Spleen (tissue), 13 donors: ENCODE measurements at places on chromosomes 3 and 15. TPM values are rescaled to one million over a fixed set of nuclear protein-coding genes. Genes with fewer than 3 reads are reported as not detected.

DNA sequence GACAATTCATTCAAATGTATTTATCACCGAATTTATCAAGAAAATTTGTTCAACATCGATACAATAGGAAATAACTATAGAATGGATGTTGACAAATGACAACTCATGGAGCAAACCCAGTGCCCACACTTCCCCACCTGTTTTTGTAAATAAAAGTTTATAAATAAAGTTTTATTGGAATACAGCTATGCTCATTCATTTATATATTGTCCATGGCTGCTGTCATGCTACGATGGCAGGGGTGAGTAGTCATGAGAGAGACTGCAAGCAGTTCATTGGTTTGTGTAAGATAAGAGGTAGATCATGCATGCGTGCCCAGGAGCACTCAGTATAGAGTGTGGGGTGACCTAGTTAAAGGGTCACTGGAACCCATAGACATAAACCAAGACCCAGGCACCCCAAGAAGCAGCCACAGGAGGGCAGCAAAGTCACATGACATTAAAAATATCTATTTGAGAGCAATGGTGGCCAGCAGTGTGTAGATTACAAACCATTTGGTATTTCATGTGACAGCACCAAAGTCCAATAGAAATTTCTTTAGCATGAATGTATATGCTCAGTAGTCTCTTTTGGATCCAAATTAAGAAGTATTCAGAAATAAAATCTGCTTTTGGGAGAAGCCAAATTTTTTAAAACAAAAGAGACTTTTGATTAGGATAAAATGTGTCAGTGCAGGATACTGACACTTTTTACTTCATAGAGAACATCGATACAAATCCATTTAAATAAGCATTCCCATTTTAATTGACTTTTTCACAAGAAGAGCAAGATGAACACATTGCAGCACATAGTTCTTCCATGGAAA, 794.8 kb downstream of the MCTP2 start:
- no peak for DNase-seq

- no peak for DNase-seq
These were observed 3.4 kb upstream of the GRM7 start for GRCh38 chr3:6857510-6857909.

DNA sequence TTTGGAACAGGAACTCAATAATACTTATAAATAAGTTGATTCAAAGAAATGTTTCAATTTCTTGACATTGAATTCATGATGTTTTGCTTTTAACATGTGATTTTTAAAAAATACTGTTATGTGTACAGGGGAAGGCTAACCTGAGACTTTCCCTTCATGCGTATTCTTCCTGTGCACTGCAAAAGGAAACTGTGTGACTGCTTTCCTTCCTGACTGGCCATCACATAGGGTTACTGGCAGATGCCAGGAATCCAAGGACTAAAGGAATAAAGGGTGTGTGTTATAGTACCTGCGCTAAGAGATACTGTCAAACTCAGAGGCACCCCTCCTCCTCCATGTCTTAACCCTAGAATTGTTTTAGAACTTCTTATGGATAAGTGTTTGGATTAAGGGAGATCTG, 236.0 kb downstream of the UBE2E2 start:
- no peak for DNase-seq

Gene CIAO2A
- total RNA-seq: 44.1 TPM

DNA sequence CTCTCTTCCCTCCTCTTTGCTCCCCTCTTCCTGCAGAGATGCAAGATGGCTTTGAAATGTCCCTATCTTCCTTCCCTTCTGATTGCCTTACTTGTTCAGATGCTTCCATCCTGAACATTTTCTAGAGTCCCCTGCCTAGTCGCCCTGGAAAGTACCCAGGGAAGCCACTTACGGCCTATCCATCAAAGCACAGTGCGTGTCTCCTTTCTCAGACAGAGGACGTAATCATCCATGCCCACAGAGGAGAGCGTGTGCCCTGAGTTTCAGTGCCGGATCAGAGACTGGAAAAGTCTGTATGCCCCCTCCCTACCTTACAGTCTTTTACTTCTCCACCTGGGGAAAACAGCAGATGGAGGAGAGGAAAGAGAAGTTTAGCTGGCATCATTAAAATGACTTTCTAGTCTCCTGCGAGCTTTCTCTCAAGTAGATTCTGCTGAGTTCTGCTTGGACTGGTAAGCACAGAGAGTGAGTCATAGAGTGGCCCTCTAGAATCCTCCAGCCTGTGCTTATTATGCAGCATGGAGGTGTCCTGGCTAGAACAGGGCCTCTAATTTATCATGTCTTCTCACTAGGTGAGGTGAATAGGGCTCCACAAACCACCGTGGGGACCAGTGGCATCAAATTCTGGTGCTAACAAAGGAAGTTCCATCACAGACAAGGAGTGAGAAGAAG, 114.6 kb downstream of the SLCO3A1 start:
- no peak for DNase-seq

DNA sequence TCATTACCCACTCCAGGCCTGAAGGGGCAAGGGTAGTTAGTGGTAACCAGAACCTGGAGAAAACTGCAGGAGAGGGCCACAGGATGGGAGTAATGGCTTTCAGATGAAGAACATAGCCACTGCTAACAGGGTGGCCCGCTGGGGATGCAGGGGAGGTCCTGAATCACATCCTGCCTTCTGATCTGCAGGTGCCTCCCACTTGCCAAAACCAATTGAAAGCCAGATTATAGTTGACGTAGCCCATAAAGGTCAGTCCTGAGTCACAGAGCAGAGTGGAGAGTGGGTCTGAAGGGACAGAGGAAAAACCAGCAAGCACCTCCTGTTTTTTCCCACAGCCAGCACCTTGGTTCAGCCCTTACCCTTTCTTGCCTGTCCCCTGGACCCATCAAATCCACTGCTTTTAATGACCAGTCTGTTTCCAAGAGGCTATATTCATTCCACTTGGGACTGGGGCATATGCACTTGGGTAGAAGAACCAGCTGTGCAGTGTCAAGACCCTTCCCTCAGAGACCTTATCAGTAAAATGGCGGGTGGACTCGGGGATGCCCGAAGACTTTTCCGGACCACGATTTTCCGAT, 646 bp upstream of the SLC35G2 start:
- DNase-seq: no peak

Gene SEMA3F
- total RNA-seq: 98.8 TPM

- peak; percentile 95 for DNase-seq
These were observed 19.7 kb upstream of the SATB1 start for GRCh38 chr3:18444595-18445400.

GRCh38 chr3:193885832-193886231, 250.1 kb upstream of the HES1 start:
- no peak for DNase-seq

Gene CHCHD4
- total RNA-seq: 15.3 TPM

Gene TUSC7
- not detected for total RNA-seq

DNA sequence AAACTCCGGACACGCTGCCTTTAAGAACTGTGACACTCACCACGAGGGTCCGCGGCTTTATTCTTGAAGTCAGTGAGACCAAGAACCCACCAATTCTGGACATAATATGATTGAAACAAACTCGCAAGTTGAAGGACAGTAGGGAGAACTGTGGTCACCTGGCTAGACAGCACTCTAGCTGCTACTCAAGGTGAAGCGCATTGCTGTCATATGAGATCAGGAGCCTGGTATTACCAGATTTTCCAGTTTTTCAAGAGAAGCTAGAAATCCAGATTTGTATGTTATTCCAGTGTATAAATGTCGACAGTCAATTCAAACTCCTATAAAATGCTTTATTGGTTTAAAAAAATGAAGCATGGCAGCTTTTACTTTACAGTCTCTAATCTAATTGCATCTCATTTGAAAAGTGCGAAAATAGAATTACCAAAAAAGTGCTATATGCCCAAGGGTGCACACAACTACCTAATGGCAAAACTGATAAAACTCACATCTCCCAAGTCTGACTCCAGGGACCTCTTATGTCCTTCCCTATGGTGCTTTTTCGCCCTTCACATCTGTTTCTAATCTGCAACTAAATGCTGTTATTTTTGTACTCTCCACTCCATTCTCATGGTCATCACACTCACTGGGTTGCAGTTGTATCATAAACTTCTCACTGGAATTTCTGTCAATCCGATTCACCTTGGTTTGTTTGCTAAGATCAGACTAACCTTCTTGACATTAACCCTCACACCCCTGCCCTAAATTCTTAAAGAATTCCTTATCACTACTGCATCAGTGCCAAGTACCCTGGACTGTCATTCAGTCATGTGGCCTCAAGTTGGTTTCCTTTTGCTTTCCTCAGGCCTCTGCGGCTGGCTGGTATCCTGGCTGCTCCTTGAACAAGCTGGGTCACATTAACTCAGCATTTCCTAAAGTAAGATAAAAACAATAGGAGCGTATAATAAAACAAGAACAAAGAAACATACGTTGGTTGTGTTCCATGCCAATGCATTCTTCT, 31.5 kb upstream of the ARHGEF26 start:
- DNase-seq: no peak

DNA sequence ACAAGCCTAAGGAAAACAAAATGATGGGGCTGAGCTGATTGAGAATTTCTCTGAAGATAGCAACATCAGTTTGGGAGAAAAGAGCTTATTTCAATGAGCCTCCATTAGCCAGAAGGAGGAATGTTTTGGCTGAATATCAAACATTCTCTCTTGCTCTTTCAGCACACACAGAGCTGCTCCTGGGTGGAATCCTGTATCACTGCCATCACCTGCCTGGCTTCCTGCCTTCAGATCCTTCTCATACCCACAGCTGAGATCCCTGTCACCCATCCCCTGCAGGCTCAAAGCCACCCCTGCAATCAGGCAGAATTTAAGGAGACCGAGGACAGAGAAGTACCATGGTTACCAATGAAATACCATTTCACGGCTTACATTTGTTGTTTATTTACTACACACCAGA, 27.2 kb upstream of the SYN2 start:
- no peak for DNase-seq

- peak; percentile 92 for DNase-seq
These were observed 792 bp downstream of the ATP13A3 start for GRCh38 chr3:194485881-194486539.

Gene CTDSPL2
- total RNA-seq: 52.7 TPM

- peak; percentile 41 for DNase-seq
These were observed 50.7 kb downstream of the UMPS start for GRCh38 chr3:124780761-124781475.

DNA sequence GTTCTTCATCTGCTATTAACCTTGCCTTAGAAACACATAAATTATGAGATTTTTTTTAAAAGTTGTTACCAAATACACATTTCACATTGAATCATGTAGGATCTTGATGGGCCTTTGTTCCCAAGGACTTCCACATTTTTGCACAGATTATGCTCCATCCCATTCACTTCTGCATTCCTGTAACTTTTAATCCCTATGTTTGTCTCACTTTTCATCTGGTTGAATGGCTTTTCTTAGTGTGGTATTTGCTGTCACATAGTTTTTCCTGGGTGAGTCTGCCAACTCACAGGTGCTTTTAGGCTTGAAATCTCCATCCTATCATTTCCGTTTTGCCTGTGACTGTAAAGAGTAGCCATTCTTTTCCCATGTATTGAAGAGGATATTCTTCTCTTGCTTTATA, 297.2 kb upstream of the TPRG1 start:
- DNase-seq: no peak

Gene MORC1
- not detected for total RNA-seq

DNA sequence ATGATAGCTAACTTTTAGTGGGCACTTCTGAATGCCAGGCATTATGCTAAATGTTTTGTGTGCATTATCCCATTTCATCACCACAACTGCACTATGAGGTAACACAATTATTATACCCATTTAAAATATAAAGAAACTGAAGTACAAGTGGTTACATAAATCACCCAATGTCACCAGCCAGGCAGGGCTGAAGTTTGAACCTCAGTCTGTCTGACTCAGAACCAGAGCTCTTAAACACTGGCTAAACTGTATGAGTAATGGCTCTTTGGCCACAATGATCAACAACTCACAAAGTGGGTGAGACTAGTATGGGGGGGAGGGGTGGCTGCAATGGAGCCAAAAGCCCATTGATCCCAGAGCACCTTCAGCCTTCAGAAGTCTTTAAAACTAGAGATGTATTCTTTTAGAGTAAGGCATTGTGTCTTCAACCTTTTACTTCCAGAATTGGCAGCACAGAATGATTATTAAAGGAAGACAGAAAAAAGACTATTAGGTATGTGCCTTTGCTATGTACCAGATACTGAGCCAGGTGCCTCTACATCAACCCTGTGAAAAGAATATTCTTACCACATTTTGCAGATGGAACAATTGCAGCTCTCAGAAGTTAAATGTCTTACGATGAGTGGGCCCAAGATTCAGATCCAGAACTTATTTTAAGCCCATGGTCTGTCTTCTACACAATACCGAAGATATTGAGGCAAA, 166.9 kb downstream of the UACA start:
- DNase-seq: no peak

GRCh38 chr3:188775412-188775811, 396.4 kb upstream of the TPRG1 start:
- no peak for DNase-seq

DNA sequence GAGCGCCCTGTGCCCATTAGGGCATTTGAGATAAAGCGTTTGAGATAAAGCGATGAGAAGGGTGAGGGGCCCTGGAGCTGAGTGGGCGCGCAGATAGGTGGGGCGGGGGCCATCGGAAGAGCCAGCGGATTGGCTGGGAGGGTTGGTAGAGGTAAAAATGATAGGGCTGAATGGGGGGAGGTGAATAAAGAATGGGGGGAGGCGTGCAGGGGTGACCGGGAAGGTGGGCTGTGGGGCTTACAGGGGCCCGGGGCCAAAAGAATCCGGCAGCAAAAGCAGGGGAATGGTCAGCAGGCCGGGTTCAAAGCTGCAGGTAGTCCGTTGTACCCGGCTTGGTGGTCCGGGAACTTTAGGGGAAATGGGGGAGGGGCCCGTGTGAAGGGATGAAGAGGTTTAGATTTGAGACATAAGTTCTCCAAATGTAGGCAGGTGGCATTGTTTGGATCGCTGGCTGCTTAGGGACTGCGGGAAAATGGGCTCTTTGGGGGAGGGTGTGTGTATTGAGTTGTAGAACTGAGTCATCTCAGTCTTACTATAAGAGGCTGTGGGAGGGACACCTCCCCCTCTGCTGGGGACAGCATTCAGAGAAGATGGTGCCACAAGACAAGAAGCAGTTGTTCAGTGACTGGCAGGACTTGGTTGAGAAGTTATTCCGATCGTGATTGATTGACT, 610 bp downstream of the ARID3B start:
- DNase-seq: no peak

Gene ANKRD34C
- not detected for total RNA-seq

GRCh38 chr3:22113453-22113852, 362.4 kb upstream of the ZNF385D start:
- DNase-seq: no peak

Gene SLC35G2
- 2.8 TPM for total RNA-seq

DNA sequence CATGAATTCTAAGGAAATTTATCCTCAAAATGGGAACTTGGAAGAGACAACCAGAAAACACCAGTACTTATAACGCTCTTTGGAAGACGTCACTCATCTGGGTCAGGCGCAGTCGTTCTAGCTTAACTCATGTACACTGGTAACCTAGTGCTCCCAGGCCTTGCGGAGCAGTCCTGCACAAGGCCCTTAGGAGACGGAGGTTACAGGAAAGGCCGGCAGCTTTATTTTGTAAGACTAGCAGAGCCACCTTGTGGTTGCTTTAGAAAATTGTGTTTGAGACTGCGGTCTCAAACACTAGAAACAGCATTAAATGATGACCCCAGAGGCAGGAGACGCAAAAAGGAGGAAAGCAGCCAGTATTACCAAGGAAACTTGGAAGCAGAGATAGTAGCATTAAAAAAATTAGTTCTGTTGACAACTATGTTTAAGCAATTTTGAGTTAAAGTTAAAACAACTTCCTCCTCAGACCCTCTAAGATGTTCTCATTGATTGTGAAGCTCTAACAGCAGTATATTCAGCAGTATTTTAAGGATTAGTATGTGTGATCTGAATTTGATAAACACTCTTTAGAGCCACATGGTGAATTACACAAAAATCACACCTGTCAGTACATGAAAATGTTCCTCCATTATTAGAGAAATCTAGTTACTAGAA, 141.9 kb upstream of the C2CD4B start:
- DNase-seq: no peak

- DNase-seq: no peak
These were observed 245.4 kb downstream of the ULK4 start for GRCh38 chr3:41716471-41716870.
